Right lobe of liver (tissue), 6 donors: ENCODE measurements at places on chromosomes 12 and 14.

DNA sequence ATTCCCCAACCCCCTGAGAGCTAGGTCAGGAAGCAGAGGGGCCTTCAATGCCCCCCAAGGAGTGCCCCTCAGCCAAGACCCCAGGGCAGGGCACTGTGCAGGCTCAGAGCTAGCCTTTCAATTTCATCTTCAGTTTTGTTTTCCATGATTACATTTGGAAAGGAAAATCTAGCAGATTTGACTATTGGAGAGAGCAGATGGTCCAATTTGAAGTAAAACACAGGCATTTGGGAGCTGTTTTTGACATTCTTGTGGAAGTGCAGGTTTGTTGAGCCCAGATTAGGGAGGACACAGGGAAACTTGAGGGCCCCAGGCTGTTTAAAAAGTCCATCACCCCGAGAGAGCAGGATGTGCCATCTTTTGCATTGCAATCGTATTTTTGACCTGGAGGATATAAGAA lies 58.6 kb upstream of the GPATCH2L start:
- DNase-seq, result no peak
- no peaks in the 10 kb centered on the region for H3K27me3 ChIP-seq
- no peaks in the 10 kb centered on the region for H3K36me3 ChIP-seq
- H3K27ac ChIP-seq, result no peak overlapping the region

DNA sequence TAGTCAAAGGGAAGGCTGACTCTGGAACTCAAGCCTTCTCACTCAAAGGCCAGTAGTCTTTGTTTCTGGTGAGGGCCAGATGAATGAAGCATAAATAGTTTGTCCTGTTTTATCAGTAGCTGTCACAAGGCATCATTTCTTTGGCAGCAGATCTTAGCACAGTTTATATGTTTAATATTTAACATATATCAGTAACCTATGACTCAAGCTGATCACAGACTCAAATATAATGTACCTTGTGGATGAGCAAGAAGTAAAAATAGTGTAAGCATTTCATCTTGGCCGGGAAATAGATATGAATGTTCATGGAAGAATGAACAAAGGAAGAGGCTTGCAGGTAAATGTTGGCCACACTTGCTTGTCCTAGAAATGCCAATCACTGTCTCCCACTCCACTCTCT lies 158.3 kb upstream of the BMP4 start:
- H3K27ac ChIP-seq, result no peak overlapping the region
- no peak for DNase-seq
- no peaks in the 10 kb centered on the region for H3K27me3 ChIP-seq
- H3K4me1 ChIP-seq, result peaks cover 2% of the 10 kb centered on the region

DNA sequence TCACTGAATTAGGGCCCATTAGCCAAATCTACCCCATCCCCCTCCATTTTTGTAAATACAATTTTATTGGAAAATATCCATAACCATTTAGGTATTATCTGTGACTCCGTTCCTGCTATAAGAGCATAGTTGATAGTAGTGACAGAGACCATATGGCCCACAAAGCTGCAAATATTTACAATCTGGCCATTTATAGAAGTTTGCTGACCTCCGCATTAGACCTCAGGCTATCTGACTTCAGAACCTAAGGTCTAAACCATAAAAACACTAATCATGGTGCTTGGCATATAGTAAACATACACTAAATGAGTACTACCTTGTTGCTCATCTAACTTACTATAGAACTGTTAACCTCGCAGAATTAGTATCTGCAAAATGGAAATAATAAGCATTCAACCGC lies 124.8 kb downstream of the NPAS3 start:
- H3K4me1 ChIP-seq, result no peaks in the 10 kb centered on the region
- H3K4me3 ChIP-seq, result no peak overlapping the region
- no peaks in the 10 kb centered on the region for H3K27me3 ChIP-seq
- no peaks in the 10 kb centered on the region for H3K36me3 ChIP-seq
- DNase-seq, result no peak

GRCh38 chr12:3592856-3593625 lies 102.0 kb downstream of the PRMT8 start:
- no peak overlapping the region for H3K27ac ChIP-seq
- no peaks in the 10 kb centered on the region for H3K27me3 ChIP-seq
- H3K4me1 ChIP-seq, result no peaks in the 10 kb centered on the region
- no peaks in the 10 kb centered on the region for H3K36me3 ChIP-seq
- H3K4me3 ChIP-seq, result no peak overlapping the region
- no peak for DNase-seq

GRCh38 chr14:45698462-45699134 lies 445.6 kb upstream of the MIS18BP1 start:
- no peaks in the 10 kb centered on the region for H3K36me3 ChIP-seq
- H3K4me1 ChIP-seq, result no peaks in the 10 kb centered on the region
- no peaks in the 10 kb centered on the region for H3K27me3 ChIP-seq
- no peak overlapping the region for H3K27ac ChIP-seq
- H3K4me3 ChIP-seq, result no peak overlapping the region

- no peak overlapping the region for H3K27ac ChIP-seq
- H3K27me3 ChIP-seq, result no peaks in the 10 kb centered on the region
- no peak for DNase-seq
- H3K4me3 ChIP-seq, result no peak overlapping the region
Observed at GRCh38 chr12:75748136-75748535, 236.7 kb upstream of the KRR1 start.

GRCh38 chr14:86675059-86675458 lies 1145.1 kb downstream of the FLRT2 start:
- no peaks in the 10 kb centered on the region for H3K36me3 ChIP-seq
- no peaks in the 10 kb centered on the region for H3K4me1 ChIP-seq
- H3K27me3 ChIP-seq, result no peaks in the 10 kb centered on the region
- no peak overlapping the region for H3K27ac ChIP-seq

DNA sequence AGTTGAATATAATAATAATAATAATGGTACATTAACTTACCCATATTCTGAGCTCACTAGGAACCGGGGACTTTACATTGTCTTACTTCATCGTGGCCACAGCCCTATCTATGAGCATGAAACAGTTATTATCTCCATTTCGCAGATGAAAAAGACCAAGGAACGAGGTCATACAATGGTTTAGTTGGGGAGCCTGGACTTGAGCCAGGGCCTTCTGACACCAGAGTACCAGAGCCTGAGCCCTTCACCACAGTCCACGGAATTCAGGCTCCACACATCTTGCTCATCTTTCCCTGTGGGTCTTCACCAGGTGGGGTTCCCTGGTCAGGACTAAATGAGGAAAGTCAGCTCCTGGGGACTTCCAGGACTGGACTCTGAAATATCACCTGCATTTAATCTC lies 31.3 kb upstream of the CMKLR1 start:
- H3K27me3 ChIP-seq, result no peaks in the 10 kb centered on the region
- H3K36me3 ChIP-seq, result no peaks in the 10 kb centered on the region
- H3K27ac ChIP-seq, result no peak overlapping the region
- no peaks in the 10 kb centered on the region for H3K4me1 ChIP-seq
- H3K4me3 ChIP-seq, result no peak overlapping the region

DNA sequence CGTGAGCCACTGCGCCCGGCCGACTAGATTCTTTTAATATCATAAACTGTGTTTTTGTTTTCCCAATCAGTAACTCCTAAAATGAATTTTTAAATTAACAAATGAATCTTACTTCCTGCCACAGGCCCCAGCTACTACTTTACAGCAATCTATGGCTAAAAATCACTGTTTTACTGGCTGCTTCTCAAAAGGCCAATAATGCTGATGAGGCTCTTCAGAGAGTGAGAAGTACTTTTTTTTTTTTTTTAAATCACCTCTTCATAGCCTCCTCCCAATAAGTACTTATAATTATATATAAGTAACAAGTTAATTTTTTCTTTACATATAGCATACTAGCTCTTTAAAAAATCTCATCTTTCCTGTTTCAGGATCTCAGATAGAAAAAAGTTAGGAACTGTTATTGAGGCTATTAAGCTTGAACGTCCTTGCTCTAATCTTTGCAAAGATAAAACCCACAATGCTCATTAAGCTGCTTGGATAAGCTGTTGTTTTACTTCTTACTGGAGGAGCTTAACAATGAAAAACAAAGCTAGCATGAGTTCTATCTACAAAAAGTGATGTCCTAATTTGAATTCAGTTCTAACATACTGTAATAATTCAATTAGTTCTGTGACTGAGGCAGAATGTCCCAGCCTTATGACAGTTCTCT lies 12.8 kb upstream of the WDR20 start:
- no peak overlapping the region for H3K4me3 ChIP-seq
- H3K27me3 ChIP-seq, result no peaks in the 10 kb centered on the region

- H3K36me3 ChIP-seq, result no peaks in the 10 kb centered on the region
- no peaks in the 10 kb centered on the region for H3K4me1 ChIP-seq
- H3K27ac ChIP-seq, result no peak overlapping the region
- DNase-seq, result no peak
- no peaks in the 10 kb centered on the region for H3K27me3 ChIP-seq
- no peak overlapping the region for H3K4me3 ChIP-seq
Observed at GRCh38 chr12:59873136-59873535, 277.3 kb downstream of the SLC16A7 start.

DNA sequence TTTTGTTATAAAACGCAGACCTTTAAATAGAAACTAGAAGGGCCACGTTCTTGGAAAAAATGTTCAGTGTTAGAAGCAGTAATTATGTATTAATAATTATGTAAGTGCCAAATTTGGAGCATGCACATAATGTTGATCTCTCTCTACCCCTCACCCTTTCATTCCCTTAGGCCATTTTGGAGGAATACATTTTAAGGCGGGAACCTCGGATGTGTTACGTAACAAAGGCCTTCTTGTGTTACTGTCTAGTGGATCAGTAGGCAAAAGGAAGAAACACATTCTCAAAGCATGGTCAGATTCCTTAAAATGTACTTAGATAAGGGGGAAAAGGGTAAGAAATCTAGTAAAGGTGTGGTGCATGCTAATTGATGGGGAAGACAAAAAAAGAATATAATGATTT lies 52.7 kb downstream of the RASSF3 start:
- H3K4me3 ChIP-seq, result no peak overlapping the region
- H3K27me3 ChIP-seq, result no peaks in the 10 kb centered on the region
- DNase-seq, result no peak
